ENCODE measurements at places on chromosomes 12 and 14.

GRCh38 chr14:74488786-74489397 lies 4.2 kb downstream of the NPC2 start:
- DNase-seq, result no peak

DNA sequence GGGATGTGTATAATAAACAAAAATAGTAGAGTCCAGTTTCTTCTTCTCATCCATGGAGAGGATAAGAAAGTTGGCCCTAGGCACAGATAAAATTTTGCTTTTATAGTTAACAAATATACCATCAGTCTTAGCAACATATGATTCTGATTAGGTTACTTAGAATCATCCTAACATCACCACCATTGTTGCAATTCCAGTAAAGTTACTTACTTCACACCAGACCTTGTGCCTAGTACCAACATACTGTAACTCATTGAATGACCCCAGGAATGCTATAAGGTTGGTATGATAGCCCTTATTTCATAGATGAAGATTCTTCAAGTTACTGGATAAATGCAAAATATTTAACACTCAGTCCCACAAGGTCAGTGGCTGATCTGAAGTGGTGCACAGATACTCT lies 183.8 kb upstream of the ATP2B1 start:
- no peak for DNase-seq

DNA sequence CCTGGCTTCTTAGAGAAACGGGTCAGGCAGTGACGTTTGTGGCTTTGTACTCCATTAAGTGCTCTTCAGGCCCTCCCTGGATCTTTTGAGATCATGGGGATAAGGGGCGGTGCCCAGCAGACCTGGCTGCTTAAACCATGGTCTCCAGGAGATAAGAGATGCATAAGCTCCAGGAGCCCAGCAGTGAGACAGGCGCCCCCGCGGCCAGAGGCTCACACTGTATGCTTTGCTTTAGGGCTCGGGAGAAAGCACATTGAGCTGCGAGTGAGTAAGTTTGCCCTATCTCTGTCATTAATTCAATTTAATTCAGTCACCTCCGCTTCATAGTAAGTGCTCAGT lies 359.5 kb downstream of the CACNA1C start:
- DNase-seq, result no peak

DNA sequence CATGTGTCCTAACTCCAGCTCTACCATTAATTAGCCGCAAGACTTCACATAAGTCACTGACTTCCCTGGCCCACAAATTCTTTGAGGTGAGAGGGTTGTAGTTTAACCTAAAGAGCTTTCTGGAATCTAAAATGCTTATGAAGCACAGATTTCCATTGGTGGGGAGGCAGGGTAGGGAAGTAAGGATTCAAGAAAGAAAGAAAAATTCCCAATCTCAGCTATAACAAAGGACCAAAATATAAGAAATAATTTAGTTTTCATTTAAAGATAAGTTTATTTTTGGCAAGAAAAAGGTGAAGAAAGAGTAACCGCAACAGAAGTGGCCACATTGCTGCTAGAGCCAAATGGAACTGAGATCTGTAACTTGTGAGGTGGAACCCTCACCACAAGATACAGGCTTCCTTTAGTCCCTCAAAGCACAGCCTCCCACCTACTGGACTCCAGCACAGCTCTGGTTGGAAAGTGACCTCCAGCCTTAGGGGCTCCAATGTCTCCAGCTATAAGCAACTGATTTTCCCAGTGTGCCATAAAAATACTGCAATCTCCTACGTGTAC lies 23.6 kb downstream of the DAD1 start:
- DNase-seq, result no peak

GRCh38 chr14:23829736-23830471 lies 123.7 kb upstream of the DHRS4 start:
- DNase-seq, result no peak

GRCh38 chr12:3869865-3870264 lies 3.3 kb downstream of the PARP11 start:
- no peak for DNase-seq

DNA sequence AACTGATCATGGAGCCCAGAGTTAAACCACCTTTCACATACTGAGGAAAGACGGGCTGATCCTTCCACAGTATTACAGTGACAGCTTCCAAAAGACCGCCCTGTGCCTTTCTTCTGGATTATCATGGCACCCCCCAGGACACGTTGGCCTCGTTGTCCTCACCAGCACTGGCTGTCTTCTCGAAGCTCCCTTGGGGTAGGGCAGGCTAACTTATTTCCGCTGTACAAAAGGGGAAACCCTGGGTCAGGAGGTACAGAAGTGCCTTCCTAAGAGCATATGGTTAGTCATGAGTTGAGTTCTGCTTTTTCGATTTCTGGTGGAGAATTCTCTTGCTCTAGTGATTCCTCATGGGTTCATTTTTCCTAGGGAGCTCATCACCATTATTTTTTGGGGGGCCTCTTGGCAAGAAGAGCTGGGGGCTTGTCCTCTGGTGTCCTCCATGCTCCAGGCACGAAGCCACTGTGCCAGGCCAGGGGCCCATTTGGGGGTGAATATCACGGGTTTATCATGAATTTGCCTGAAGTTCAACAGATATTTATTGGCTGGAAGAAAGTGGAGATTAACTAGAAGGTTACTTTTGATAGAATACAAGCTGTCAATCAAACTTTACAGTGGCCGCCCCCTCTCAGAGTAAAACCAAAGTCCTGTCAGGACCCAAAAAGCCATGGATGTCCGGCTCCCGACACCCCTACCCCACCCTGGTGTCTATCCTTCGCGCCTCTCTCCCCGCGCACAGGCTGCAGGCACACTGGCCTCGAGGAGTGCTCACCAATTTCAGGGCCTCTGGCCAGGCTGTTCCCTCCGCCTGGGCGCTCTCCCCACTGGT lies 8.8 kb upstream of the TRAF3 start:
- no peak for DNase-seq

GRCh38 chr14:24379907-24380730 lies 12.1 kb downstream of the NFATC4 start:
- DNase-seq, result no peak

DNA sequence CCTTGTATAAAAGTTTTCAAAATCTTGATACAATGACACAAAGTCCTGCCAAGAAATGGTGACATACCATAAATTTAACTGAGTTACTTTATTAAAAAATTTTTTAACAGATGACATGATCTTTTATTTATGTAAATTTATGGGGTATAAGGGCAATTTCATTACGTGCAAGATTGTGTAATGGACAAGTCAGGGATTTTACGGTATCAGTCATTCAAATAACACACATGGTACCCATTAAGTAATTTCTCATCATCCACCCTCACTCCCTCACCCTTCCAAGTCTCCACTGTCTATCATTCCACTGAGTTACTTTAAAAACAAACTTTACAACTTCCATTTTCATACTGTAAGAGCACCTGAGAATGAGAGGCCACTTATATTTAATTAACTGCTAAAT lies 37.4 kb downstream of the SPTLC2 start:
- no peak for DNase-seq

- no peak for DNase-seq
These were observed 85.0 kb upstream of the EGLN3 start for GRCh38 chr14:34035934-34036250.

DNA sequence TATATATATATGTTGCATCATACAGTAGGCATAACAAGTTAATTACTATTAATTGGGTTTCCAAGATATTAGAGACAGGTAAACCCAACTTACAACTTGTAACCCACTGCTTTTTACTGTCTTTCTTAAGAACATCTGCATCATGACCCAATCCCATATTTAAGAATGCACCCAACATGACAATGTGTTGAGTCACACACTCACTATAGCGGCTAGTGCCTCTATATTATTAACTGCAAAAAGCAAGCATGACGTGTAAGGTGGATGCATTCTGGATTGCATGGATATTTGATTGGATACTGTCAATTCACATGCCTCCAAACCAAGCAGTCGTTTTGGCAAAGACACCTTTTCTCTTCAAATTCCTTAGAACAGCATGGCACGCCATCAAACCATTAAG lies 68.2 kb downstream of the KSR2 start:
- no peak for DNase-seq

DNA sequence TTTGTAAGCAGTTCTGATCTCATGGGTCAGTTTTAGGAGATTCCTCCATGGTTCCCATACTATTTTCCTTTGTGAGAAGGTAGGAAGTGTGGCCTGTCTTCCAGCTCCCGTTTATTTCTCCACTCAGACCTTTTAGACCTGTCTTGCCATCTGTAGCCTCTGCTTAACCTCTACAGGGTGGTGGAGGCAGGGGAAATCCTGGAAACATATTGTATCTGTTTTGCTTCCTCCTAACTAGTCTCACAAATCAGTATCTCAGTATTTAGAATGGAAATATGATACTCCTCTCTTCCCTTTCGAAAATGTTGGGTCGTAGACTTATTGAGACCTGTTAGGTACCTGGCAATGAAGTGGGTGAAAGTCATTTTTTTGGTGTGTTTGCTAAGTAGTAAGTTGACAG lies 399.4 kb upstream of the RGS6 start:
- DNase-seq, result no peak

DNA sequence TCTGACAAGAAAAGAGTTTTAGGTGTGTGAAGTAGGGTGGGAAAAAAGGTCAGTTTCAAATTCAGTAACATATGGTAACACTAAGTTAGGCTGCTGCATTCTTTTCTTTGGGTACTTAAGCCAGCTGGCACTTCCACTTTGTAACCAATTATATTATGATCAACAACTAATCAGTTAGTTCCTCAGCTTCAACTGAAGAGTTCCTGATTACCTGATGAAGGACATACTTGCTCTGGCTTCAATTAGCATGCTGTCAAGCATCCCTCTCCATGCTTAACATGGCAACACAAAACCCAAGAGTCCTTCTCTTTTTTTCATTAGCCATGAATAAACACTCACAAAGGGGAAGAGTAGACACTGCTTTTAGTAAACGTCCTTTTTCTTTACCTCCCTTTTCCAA lies 6.8 kb upstream of the KANSL2 start:
- no peak for DNase-seq

DNA sequence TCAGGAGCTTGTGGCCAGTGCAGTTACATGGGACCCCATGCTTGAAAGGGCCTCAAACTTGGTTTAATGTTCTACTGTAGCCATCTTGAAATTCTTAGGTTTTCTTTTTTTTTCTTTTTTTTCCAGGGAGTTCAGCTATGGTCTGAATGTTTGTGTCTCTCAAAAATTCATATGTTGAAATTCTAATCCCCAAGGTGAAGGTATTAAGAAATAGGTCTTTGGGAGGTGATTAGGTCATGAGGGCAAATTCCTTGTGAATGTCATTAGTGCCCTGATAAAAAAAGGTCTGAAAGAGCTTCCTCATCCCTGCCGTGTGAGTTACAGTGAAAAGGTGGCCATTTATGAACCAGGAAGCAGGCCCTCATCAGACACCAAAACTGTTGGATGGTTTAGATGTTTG lies 324.1 kb downstream of the C12orf75 start:
- DNase-seq, result no peak

- no peak for DNase-seq
These were observed 757 bp downstream of the SLC25A3 start for GRCh38 chr12:98594050-98594835.

GRCh38 chr14:51960866-51961265 lies 28.5 kb upstream of the RTRAF start:
- no peak for DNase-seq

- DNase-seq, result no peak
These were observed 1089.5 kb downstream of the BCL11B start for GRCh38 chr14:98182393-98183055.

DNA sequence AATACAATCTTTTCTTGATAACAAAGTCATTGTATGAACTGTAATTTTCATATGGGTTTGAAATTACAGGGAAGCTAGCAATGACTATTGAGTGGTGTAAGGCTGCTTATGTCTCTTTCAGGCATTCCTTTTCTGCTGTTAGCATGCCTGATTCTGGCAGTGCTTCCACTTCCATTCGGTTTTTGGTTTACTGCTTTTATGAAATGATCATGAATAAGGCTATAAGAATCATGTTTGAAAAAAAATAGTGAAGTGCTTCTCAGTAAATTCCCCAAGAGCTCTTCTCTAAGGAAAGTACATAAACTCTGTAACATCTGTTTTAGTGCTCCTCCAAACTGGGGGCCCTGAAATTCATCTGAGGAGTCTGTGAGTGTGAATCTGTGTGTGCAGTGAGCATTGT lies 434.0 kb upstream of the RGS6 start:
- no peak for DNase-seq

GRCh38 chr14:65301862-65302539 lies 110.5 kb upstream of the FUT8 start:
- no peak for DNase-seq

DNA sequence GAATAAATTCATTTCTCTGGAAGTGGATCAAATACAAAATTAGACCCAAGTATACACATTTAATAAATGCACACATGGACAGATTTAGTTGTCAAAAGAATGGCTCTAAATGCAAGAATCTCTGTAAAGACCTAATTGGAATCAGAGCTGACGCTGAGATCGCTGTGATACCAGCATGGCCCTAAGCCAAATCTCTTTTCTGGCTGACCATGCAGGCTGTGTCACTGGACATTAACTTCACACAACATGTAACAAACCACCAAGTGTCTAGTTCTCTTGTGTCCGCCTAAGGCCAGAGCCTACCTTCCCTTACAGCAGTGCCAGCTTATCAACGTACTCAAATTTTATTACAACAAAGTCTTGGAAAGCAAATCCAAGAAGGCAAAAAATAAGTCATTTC lies 127.5 kb downstream of the MED13L start:
- DNase-seq, result no peak

DNA sequence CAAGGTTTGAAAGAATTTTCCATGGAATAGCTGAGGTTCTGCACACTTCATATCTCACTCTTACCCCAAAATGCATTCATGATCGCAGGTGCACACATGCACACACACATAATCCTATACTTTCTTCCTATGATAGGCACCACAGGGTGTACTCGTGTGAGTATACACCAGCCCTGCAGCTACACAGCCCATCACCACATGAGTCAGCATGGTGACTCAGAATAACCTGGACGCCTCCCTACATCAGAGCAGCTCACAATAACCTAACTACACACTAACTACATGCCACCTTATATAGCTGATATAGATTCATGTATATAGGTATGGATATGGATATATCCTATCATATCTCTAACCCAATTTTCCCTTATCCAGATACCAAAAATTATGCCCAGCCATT lies 850.2 kb upstream of the TMEM132C start:
- no peak for DNase-seq

DNA sequence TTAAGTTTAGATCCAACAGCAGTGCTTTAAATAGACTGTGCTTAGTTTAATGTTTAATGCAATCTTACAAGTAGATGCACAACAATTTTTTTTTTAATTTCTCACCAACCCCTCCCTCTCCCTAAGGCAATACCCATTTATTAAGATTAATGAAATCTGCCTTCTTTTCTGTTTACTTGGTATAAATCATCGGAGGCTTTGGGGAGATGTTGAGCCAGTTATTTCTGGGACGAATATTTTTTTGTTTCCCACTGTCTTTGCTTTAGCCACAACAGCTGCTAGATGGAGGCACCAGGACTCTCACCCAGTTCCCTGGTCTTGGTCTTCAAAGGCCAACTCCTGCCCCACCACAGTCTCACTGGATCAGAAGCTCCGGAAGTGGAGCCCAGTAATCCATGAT lies 113.4 kb downstream of the PLXNC1 start:
- DNase-seq, result no peak

DNA sequence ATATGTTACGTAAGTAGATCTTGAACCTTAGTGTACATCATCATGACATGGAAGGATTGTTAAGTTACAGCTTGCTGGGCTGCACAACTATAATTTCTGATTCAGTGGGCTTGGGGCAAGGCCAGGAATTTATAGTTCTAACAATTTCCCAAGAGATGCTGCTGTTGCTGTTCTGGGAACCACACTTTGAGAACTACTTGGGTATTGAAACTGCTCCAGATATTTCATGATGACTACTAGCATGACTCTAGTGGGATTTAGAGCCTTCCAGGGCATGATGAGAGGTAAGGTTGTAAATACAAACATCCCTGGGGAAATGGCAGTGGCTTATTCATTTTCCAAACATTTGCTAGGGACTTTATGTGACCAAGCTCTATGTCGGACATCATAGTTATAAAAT lies 904.8 kb upstream of the SEL1L start:
- no peak for DNase-seq
